ENCODE measurements at places on chromosomes 3 and 15. TPM values are rescaled to one million over a fixed set of nuclear protein-coding genes. Genes with fewer than 3 reads are reported as not detected.

- DNase-seq = no peak
These were observed 323.3 kb upstream of the CTNNB1 start for GRCh38 chr3:40876009-40876408.

- DNase-seq = no peak
These were observed 21.5 kb upstream of the DUT start for GRCh38 chr15:48309740-48310139.

DNA sequence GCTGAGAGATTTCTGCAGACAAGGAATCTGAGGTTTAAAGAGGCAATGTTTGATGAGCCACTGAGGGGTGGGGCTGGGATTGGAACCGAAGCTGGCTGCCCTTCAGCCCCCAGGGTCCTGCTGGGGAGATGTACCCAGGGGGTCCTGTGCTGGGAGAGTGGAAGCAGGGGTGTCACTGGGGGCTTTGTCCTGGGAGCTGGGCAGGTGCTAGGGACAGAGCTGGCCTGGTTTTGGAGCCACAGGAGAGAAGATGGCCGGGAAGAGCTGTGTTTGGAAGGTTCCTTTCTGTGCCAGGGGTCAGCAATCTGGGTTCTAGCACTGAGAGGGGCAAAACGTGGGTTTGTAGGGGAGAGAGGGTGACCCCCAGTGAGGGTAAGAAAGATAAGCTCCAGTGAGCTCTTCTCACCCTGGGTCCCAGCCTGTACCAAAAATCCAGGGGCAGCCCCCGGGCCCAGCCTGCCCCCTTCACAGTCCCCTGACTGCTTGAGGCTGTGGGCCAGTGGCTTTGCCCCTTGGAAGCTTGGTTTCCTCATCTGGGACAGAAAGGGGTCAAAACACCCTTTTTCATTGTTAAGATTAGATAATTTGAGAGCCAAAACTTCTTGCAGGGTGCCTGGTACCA lies 69.6 kb downstream of the SMAD3 start:
- DNase-seq = peak; percentile 66

GRCh38 chr15:71880276-71880675 lies 69.9 kb downstream of the NR2E3 start:
- no peak for DNase-seq

DNA sequence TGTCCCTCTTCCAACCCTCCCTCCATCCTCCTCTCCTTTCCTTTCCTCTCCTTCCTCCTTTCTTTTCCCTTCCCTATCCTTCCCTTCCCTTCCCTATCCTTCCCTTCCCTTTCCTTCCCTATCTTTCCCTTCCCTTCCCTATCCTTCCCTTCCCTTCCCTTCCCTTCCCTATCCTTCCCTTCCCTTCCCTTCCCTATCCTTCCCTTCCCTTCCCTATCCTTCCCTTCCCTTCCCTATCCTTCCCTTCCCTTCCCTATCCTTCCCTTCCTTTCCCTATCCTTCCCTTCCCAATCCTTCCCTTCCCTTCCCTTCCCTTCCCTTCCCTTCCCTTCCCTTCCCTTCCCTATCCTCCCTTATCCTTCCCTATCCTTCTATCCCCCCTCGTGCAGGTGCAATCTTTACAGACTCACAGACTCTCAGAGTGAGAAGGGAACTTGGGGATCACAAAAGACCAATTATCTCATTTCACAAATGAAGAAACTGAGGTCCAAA lies 31.5 kb downstream of the RASGRF1 start:
- no peak for DNase-seq

Gene TUSC7
- not detected for total RNA-seq

Gene A4GNT
- total RNA-seq = not detected

DNA sequence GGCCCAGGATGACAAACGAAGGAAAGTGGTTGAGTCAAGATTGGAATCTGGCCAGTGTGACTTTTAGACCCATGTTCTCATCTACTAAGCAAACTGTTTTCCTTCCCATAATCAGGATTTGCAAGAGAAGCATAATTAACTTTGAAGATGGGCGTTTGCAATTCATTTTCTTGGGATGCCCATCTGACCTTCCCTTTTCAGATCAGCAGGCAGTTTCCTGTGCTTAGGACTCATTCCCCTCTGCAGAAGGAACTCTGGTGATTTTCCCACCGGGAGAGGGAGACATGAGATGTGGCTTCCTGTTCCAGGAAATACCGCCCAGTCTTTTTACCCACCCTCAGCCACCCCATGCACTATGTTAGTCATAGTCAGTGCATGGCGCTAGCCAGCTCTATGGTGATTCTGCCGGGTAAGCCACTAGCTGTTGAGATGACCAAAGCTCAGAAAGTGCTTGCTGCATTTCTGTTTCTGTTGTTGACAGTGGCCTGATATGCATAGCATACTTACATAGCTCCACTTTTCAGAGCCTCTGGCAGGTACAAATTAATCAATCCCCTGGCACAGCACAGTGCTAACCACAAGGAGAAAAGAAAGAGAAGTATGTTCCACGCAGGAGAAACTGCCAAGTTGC lies 129.4 kb downstream of the VGLL4 start:
- peak; percentile 62 for DNase-seq

Gene GRK7
- not detected for total RNA-seq

Gene CCDC13
- not detected for total RNA-seq

Gene CATSPER2
- total RNA-seq = 6.6 TPM

Gene DGKG
- total RNA-seq = 6.1 TPM
